ENCODE measurements at places on chromosomes 1 and 21. TPM values are rescaled to one million over a fixed set of nuclear protein-coding genes. Genes with fewer than 3 reads are reported as not detected.

The DNASE2B gene
- not detected for total RNA-seq

DNA sequence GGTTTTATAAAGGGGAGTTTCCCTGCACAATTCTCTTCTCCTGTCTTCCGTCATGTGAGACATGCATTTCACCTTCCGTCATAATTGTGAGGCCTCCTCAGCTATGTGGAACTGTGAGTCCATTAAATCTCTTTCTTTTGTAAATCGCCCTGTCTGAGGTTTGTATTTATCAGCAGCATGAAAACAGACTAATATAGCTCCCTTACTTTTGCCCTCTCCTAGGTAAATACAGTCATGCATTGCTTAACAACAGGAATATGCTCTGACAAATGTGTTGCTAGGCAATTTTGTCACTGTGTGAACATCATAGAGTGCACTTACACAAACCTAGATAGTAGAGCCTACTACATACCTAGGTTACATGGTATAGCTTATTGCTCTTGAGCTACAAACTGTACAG is 616.8 kb downstream of the RWDD3 start:
- DNase-seq, result no peak

DNA sequence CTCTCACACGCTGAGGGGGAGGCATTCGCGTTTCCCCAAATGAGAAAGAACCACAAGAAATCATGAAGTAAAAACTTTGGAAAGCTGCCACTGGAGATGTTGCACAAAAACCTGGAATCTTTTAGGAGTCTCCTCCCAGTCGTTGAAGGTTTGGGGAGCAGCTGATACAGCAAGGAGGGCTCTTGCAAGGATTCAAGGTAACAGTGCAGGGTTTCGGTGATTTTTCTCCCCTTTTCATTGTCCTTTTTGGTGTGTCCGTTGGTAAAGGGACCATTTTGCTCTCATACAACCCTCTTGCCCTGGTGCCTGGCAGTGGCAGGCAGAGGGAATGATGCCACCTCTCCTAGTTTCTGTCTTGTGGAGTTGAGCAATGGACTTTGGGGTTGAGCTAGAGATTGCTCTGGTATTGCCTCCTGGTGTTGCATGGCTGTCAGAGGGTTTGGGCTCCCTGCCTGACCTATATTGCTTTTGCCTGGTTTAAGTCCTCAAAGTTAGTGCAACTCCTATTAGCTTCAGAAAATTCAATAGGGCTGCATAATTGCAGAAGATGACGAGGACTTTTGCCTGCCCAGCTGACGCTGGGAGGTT is 872 bp downstream of the BRINP2 start:
- no peak for DNase-seq

- DNase-seq, result no peak
These were observed 30.8 kb upstream of the KIF1B start for GRCh38 chr1:10179406-10180091.

DNA sequence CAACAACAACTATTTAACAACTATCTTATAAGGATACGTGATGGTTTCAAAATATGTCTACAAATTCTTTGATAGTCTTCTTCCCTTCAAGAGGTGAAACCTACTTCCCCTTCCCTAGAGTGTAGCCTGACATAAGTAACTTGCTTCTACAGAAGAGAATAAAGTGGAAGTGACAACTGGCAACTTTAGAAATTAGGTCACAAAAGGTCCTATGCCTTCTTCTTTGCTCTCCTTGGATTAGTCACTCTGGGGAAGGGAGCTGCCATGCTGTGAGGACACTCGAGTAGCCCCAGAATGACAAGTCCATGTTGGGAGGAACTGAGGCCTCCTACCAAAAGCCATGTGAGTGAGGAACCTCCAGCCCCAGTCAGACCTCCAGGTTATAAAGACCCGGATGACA is 19.2 kb downstream of the EFCAB14 start:
- no peak for DNase-seq

- no peak for DNase-seq
These were observed 22.5 kb downstream of the DISP3 start for GRCh38 chr1:11501491-11501897.

DNA sequence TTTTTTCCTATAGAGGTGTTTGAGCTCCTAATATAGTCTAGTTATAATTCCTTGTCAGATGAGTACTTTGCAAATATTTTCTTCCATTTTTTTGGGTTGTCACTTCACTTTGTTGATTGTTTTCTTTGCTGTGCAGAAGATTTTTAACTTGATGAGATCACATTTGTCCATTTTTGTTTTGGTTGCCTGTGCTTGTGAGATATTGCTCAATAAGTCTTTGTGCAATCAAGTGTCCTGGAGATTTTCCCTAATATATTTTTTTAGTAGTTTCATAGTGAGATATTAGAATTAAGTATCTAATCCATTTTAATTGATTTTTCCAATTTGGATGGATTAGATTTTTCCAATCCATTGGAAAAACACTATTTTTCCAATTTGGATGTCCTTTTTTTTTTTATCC is 1395.5 kb downstream of the PLA2G4A start:
- DNase-seq, result no peak

DNA sequence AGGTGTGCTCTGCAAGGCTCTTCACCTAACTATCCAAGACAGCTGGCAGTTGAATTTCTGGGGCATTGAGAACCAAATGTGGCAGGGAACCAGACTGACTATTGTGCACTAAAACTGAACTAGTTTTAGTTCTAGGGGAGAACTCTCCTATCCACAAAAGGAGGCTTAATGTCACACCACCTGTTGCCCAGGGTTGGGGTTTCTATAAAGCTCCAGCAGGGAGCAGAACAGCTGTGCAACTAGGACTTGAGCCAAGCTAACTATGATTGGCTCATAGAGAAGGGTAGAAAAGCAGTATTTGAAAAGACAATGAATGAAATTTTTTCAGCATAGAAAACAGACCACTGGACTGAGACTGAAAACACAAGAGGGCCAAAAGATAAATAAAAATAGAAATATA is 53.3 kb upstream of the FGGY start:
- DNase-seq, result no peak

- DNase-seq, result no peak
These were observed 30.1 kb downstream of the RNF19B start for GRCh38 chr1:32934535-32934934.

The SLC66A1 gene
- 20.7 TPM for total RNA-seq

GRCh38 chr1:19710825-19711611 is 46.3 kb downstream of the HTR6 start:
- no peak for DNase-seq

DNA sequence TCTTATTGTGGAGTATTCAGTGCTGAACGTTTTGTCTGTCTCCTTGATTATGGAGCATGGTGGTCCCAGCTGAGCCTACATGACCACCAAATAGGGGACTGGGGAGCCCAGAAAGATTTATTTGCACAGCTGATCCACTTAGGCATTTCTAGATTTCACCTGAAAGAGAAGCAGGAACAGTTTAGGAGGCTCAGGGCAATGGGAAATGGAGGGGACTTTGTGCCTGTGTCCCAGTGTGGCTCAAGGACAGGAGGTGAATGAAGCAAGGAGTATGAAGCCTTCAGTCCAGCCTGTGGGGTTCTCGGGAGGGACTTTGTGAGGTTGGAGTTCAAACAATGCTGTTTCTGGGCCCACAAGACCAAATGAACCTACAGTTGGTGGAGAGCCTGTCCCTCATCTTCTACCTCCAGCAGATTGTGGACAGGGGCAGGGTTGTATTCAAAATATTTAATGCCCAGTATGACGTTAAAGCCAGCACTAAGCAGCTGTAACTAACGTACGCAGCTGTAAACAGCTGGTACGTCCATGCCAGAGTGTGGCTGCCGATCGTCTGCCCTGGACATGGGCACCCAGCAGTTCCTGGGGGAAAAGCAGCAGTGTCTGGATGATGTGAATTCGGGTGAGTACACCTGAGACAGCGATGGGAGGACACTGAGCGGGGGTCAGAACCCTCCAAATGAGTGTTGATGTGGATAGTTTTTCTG is 164.9 kb upstream of the RAB4A start:
- no peak for DNase-seq

DNA sequence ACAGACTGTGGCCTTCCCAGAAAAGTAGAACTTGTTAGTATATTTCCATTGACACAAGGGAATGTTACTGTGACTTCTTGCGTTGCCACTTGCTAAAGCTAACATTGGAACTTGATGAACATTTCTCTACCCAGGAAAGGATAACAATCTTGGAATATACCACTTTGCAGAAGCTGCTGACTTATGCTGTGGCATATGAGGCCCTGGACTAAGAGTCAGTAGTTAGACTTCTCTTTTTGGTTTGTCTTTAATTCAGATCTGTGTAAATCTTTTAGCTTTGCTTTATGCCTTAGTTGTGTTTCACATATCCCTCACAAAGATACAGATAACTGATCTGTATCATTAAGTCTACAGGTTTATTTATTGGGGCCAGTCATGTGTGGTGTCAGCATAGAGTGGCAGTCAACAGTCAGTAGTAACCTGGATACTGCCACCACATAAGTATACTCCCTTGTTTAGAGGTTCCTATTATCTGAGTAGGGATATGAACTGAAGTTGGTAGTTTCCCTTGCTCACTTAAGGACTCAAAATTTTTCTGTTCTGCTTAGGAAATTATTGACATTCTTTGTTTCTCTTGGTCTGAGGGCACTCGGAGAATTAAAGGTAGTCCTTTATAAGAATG is 14.7 kb downstream of the RNF2 start:
- no peak for DNase-seq

DNA sequence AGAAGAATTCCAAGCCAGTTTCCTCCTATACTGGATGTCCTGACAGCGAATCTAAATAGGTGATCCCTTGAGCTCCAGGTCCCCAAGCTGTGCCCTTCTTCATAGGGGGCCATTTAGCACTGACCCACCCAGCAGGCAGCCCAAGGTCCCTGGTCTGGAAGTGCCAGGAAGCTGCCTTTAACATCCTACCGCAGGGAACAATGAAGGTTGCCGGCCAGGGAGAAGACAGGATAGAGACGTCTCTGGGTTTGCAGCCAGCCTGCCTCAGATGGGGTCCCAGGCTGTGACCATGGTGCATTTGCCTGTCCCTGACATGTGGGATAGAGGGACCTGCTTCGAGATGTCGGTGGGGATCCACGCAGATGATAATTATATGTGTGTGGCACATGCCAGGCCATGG is 2.7 kb upstream of the RIPK4 start:
- DNase-seq, result no peak

DNA sequence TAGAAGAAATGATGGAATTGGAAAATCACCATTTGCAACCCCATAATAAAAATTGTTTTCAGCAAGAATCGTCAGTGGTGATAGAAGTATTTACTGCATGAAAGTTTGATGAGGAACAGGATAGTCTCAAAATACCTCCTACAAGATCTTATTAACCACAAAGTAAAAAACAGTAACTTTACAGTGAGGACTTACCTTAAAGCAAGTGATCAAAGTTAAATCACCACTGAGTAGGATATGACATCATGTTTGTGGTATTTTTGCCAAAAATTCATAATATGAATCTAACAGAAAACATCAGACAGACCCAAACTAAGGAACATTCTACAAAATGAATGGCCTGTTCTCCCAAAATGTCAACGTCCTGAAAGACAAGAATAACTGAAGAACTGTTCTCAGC is 19.9 kb downstream of the ALDH9A1 start:
- no peak for DNase-seq

- DNase-seq, result peak; percentile 35
These were observed 14.5 kb downstream of the ACTRT2 start for GRCh38 chr1:3035563-3036446.

DNA sequence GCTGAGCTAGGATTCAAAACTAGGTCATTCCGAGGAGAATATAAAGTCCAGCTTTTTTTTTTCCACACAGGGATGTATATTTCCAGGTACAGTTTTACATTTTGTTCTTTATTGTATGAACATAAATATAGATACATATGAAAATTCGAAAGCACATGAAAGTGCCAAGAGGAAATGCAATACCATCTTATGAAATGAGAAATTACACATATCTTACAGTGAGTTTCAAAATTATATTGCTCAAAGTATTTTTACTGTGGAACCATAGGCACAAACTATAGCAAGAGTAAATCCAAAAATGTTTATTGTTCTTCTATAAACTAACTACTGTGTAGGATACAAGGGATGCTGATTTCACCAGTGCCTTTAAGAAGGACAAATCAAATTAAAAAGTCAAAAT is 39.0 kb downstream of the PTPRC start:
- DNase-seq, result no peak

- no peak for DNase-seq
These were observed 251.3 kb downstream of the KCNH1 start for GRCh38 chr1:210882414-210883221.

- no peak for DNase-seq
These were observed 36.9 kb downstream of the SLC2A1 start for GRCh38 chr1:42921769-42922168.

The TMEM81 gene
- 4.6 TPM for total RNA-seq

Data from mesothelial cell of epicardium (in vitro differentiated cells).